ENCODE measurements at places on chromosomes 11 and 22. TPM values are rescaled to one million over a fixed set of nuclear protein-coding genes. Genes with fewer than 3 reads are reported as not detected.

LRRC74B gene
- not detected for total RNA-seq

YAP1 gene
- total RNA-seq = 207 TPM

NLRP6 gene
- not detected for total RNA-seq

C1QTNF6 gene
- 6.8 TPM for total RNA-seq

CLNS1A gene
- 233 TPM for total RNA-seq

GLB1L3 gene
- 1.3 TPM for total RNA-seq
